ENCODE measurements at places on chromosomes 2 and 18.

GRCh38 chr18:74261053-74261713 lies 30.6 kb downstream of the CYB5A start:
- no peak for DNase-seq

DNA sequence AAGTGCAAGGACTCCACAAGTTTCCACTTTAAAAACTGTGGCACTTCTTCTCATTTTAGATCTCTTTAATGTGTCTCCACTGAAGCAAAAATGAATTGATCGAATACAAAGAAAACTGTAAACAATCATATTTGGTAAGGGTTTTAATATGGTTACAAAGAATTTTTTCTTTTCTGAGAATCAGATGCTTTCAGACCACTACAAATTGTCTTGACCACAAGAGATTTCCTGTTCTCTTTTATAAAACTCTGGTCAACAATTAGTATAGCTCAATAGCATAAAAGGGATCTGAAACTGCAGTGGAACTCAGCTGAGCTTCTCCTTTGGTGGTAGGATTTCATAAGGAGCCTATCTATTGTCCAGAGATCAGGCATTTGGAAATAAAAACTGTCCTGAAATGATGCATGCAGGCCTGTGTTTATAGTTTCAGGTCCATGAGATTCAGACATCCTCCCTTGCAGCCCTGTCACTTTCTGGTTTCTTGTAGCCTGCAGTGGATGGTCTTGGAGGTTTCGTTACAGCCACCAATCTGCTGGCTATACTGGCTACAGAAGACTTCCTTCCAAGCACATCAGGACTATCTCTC lies 120.0 kb downstream of the DOCK10 start:
- no peak for DNase-seq

- DNase-seq, result no peak
These were observed 72.7 kb downstream of the ANKRD12 start for GRCh38 chr18:9209279-9209678.

- DNase-seq, result no peak
These were observed 7.4 kb upstream of the EXOC6B start for GRCh38 chr2:72833084-72833714.

GRCh38 chr2:120936476-120937334 lies 201.0 kb downstream of the GLI2 start:
- DNase-seq, result no peak

GRCh38 chr2:85160966-85161960 lies 28.1 kb downstream of the TCF7L1 start:
- no peak for DNase-seq

DNA sequence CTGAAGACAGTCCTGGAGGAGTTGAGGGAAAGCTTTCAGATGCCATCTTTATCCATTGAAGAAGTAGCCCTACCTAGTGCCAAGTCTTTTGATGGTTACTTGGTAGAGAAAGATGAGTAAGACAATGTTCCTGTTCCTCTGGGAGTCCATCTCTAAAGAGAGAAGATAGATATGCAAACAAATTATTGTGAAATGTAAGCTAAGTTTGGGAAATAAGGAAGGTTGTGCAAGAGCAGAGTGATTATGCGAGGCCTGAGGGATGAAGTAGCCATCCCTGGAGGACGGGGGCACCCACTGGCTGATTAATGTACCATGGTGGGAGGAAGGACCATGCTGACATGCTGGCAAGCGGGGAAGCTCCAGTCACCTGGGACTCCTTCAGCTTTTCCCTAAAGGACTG lies 994 bp upstream of the DTNA start:
- no peak for DNase-seq

GRCh38 chr18:72427721-72428120 lies 116.4 kb downstream of the CBLN2 start:
- no peak for DNase-seq

GRCh38 chr2:26073830-26074229 lies 39.9 kb downstream of the RAB10 start:
- no peak for DNase-seq

DNA sequence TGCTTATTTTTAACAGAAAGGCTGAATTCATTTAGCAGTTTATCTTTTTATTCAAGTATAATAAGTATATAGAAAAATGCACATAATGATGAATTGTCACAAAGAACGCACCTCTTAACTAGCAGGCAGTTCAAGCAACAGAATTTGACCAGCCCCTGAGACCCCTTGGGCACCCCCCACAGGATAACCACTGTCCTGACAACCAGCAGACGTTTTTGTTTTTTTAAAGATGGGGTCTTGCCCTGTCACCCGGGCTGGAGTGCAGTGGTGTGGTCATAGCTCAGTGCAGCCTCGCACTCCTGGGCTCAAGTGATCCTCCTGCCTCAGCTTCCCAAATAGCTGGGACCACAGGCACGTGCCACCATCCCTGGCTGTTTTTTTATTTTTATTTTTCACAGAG lies 14.0 kb downstream of the PRELID3A start:
- DNase-seq, result no peak

- no peak for DNase-seq
These were observed 264.7 kb downstream of the TCF4 start for GRCh38 chr18:55323051-55323994.

GRCh38 chr18:44893966-44894365 lies 213.3 kb downstream of the SETBP1 start:
- no peak for DNase-seq

GRCh38 chr18:8952769-8953760 lies 149.4 kb upstream of the NDUFV2 start:
- no peak for DNase-seq

DNA sequence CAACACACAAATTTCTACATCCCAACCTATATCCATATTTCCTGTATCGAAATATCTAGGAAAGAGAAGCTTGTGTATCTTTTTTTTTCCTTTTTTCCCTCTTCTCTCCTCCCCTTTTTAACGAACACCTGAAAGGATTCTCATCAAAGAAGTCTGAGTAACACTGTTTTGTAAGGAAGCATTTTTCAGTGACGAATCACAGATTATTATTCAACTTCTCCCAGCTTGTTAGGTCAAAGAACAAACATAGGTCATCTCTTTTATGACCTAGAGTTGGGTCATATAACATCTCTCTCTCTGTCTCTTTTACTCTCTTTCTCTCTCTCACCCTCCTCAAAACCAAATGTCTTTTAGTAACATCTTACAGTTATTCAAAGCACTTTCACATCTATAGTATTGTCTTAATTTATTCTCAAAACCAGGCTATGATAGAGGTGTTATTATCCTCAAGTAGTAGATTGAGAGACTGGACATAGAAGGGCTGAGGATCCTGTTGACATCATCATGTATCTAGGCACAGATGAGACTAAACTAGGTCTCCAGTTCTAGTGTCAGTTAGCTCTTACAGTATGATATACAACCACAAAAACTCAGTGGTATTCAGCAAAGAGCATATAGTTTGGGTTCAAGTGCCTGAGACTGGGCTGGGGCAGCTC lies 80.1 kb upstream of the SPOPL start:
- DNase-seq, result no peak

DNA sequence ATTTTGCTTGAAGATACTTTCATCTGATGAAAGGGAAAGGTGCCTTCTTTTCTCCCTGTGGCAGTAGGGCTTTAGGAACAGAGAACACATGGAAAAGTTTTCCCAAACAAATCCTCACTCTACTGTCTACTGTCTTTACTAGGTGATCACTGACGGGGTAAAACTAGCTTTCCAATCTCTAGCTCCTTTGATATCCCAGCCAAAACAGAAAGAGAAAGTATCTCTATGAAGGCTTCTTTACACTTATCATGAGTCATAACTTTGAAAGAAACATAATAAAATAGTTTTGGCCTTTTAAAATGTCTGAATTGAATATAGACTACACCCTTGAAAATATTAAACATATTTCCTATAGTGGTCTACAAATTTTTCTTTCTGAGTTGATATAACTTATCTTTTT lies 214.5 kb downstream of the DSEL start:
- no peak for DNase-seq

DNA sequence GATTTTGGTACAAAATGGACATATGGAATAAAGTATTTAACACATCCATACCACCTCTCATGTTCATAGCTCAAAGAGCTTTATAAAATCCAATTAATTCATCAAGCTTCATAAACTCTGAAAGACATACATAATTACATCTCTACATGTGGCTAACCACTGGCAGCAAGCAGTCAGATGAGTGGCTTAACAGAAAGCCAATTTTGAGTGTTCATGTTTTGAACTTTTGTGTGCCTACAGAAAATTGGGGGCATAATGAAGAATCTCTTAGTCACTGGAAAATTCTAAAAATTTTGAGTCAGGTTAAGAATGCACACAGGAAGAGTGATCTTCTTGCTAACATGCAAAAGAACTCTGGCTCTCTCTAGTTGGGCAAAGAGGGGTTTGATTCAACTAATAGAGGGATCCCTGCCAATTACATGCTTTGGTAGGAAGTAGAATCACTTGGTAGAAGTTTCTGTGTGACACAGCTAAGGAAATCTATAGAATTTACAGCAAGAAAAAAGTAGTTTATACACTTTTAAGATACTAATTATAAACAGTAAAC lies 287.4 kb downstream of the NOL4 start:
- no peak for DNase-seq

DNA sequence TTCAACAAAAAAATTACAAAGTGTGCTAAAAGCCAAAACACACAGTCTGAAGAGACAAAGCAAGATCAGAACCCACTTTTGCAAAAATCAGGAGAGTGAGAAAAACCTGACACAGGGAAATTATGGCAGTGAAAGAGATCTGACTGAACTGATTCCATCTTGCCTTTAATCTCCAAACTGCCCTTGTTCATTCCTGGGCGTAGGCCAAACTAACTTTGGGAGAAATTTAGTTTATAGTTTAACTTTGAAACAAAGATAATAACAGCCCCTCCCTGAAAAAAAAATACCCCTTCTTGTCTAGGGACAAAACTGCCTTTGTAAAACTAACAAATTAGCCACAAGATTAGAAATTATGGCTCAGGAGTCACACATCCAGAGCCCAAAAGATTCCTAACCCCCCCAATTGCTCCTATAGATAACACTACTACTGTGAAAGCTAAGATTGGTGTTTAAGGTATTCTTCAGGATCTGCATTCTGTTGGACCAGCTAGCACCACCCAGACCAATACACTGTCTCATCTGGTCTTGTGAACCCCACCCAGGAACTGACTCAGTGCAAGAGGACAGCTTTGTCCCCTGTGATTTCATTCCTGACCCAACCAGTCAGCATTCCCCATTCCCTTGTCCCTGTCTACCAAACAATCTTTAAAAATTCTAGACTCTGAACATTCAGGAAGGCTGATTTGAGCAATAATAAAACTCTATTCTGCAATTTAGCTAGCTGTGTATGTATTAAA lies 226.1 kb upstream of the SH3BP4 start:
- no peak for DNase-seq

DNA sequence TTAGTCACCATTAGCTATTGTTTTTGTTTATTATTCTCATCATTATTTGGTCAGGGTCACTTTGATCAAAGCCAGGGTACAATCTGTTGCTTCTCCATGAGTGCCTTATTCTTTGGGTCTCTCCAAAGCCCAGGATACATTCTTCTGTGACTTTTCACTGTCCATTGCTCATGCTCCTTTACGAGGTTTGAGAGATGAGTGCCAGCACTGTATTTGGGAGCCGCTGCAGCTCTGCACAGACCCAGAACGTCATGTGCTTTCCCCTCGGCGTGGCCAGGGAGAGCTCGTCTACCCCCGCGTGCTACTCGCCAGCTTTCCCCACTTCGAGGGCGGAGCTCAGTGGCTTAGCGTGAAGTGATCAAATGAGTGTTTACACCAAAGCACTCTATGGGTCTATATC lies 123.7 kb downstream of the COL6A3 start:
- no peak for DNase-seq

- DNase-seq, result no peak
These were observed 115.0 kb upstream of the RBMS1 start for GRCh38 chr2:160608599-160608998.

- no peak for DNase-seq
These were observed 89.8 kb downstream of the INO80D start for GRCh38 chr2:205996161-205996560.

DNA sequence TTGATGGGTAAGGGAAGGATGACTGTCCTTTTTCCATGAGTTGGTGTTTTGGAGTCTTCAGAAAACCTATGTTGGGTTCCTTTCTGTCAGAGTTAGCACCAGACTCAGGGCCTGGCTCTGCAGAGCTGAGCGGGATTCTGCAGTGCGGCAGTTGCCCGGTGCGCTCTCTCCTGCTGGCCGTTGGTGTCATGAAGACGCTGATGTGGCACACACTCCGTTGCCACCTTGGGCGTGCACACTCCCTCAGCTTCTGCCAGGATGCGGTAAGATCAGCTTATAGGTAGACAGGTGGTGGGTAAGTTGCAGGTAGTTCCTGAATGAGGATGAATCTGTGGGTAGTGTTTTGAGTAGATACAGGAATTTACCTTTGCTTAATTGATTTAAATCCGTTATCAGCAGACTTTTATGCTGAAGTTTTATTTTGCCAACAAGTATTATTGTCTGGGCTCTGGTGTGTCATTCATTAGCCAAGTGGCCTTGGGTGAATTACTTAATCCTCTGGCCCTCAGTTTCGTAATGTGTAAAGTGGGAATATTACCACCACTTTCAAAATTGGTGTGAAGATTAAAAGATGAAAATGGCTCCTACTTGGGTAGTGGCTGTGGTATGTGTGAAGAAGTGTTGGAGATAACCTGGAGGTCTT lies 26.8 kb downstream of the DGKD start:
- no peak for DNase-seq
